ENCODE measurements at places on chromosomes 6 and 20.

DNA sequence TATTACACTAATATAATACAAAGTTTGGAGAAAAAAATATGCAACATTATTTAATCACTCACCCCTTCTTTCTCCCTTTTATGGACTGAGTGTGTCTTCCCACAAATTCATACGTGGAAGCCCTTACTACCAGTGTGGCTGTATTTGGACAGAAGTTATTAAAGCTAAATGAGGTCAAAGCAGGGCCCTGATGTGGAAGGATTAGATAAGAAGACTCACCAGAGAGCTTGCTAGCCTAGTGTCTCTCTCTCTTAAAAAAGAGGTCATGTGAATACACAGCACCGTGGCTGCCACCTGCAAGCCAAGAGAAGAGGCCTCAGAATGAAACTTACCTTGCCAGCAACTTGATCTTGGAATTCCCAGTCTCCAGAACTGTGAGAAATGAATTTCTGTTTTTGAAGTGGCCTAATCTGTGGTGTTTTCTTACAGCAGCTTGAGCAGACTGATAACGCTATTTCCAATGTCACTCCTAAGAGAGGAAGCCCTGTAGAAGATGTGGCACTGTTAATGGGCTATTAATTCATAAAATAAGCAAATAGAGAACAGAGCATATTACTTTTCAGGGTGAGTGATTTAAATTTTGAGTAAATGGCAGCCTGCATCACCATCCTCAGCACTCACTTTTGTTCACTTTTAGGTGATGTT lies 233.4 kb downstream of the TBC1D7 start:
- DNase-seq = no peak

DNA sequence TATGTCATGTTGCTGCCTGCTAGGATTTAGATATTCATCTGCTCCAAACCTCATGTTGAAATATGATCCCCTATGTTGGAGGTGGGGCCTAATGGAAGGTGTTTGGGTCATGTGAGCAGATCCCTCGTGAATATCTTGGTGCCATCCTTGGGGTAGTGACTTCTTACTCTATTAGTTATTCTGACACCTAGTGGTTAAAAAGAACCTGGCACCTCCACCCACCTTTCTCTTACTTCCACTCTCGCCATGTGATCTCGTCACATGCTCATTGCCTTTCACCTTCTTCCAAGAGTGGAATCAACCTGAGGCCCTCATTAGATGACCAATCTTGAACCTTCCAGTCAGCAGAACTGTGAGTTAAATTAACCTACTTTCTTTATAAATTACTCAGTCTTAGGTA lies 549.4 kb upstream of the SYNCRIP start:
- no peak for DNase-seq

- DNase-seq = no peak
Observed at GRCh38 chr6:131937226-131937625, 13.9 kb downstream of the CCN2 start.

DNA sequence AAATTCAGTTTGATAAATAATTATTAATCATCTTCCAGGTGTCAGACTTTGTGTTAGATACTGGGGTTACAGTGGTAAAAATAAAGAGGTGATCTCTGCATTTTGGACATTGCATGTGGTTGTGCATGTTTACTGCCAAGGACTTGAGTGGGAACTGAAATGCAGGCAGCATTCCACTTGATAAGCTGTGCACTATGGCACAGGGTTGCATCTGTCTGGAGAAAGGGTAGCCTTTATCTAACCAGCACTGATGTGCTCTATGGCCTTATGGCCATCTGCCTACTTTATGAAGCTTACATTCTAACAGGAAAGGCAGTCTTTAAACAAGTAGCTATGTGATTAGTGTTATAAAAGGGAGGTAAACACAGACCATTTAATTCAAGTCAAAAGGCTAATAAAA lies 53.0 kb upstream of the MLIP start:
- DNase-seq = no peak

DNA sequence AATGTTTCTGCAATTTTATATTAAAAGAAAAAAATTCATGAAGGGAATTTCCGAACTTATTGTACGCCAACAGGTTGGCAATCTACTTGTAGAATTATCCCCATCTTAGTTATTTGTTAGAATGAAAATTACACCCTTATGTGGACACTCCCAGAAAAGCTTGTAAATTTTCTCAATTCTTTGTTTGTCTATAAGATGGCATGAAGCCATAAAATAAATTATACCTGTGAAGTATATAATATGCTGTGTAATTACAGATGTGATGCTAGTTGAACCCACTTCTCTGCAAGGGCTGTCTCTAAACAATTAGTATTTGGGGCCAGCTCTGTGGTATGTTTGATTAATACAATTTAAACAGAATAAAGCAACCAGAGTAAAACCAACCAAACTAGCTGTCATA lies 52.1 kb upstream of the DSP start:
- DNase-seq = no peak

- no peak for DNase-seq
Observed at GRCh38 chr6:42068872-42069522, 18.7 kb downstream of the TAF8 start.

GRCh38 chr20:44819936-44820335 lies 9.6 kb upstream of the RIMS4 start:
- DNase-seq = no peak

DNA sequence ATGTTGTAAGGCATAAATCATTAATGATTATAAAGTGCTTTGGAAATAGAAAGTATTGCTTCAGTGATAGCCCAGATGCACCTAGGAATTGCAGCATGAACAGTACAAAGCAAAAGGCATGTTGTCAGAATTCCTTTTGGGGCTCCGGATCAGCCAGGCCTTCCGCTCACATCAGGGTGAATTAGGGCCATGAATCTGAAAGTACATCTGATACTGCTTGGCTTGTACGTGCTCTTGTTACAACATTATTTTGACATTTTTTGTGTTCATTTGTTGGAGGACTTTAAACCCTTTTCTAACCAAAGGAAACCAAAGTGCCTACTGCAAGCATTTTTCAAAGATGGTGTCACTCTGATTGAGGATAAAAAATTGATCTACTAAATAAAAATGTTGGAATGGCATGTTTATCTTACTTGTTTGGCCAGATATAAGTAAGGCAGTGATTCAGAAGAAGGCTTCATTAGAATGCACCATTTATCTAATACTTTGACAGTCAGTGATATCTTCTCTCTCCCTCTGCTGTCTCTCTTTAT lies 1005.6 kb upstream of the FLRT3 start:
- no peak for DNase-seq

GRCh38 chr6:54284161-54284860 lies 23.9 kb upstream of the TINAG start:
- DNase-seq = no peak

- no peak for DNase-seq
Observed at GRCh38 chr6:42720739-42721138, 1.7 kb downstream of the PRPH2 start.

- DNase-seq = no peak
Observed at GRCh38 chr20:13461849-13462458, 176.8 kb downstream of the TASP1 start.

GRCh38 chr20:22807646-22808244 lies 223.4 kb upstream of the FOXA2 start:
- no peak for DNase-seq

DNA sequence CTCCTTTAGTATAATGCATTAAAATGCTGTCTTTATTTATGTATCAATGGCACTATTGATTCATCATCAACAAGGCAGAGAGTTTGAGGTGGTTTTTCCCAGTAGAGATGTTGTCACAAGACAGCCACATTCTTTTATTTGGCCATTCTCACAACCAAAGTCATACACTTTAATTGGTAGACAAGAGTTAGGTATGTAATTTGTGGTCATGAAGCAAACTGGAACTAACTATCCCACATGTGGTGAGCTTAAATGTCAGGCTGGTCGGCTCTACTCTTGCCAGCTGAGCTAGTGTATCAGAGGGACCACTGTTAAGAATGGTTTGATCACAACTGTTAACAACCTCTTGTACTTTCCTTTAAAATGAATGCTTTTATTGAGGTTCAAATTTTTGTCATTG lies 714.6 kb downstream of the CD109 start:
- DNase-seq = no peak

DNA sequence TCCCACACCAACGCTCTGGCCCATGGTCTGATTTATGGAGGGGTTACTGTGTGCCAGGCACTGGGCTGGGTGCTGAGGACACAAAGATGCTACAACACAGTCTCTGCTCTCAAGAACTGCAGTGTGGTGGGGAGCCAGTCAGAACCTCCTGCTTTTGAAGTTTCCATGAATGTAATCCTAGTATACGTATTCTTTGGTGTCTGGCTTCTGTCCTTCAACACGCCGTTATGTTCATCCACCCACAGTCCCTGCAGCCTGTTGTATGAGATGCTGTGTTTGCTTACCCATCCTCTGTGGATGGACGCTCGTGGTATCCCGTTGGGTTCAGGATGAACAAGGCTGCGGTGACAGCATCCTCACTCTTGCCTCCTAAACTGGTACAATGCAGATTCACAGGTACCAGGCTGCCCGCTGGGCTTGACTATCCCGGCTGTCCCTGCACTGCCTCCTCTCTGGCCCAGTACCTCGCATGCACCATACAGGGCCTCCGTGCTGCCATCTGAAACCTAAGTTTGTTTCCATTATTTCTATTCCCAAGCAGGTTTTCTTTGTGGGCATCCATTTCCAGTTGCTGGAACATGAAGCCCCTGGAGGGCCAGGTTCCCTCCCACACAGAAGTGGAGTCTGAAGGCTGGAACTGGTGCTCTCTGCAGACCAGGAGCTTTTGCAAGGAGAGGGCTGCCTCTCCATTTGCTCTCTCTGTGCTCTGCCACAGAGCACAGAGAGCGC lies 364.5 kb downstream of the ZFAND3 start:
- no peak for DNase-seq

All from vagina (tissue), 2 donors.